ENCODE measurements at places on chromosomes 2 and 18.

- DNase-seq = peak; percentile 64
Measured at GRCh38 chr2:152319822-152320570, 15.0 kb upstream of the FMNL2 start.

DNA sequence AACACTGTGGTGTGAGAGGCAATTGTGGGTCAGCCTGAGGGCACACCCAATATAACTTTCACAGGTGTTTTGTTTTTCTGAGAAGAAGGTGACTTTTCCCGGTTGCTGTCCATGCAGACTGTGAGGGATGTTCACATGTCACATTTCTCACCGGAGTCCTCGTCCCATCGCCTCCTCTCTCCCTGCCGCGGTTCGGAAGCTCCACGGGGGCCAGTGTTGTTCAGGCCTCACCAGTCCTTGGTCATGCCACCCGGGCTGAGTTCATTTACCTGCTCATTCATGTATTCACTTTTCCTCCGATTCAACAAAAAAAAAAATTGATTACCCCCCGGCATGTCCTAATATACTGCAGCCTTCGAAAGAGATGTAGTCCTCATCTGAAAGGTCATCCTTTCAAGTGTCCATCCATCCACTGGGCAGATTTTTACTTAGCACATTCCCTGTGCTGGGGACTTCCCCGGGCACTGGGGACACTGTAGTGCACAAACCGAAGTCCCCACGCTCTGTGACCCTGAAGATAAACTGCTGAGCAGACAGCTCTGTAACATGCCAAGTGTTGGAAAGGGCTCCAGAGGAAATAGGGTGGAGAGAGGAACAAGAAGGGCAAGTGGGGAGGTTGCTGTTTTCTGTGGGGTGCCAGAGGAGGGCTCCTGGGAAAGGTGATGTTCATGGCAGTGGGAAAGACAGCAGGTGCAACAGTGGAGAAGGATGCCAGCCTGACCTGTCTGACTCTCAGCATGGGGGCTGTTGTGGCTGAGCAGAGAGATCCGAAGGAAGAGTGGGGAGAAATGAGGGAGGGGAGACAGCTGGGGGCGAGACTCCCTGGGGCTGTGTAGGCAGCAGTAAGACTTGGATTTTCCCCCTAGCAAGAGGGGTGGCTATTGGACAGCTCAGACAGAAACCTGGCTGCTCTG lies 22.4 kb downstream of the LRRFIP1 start:
- DNase-seq = no peak

- no peak for DNase-seq
Measured at GRCh38 chr18:70190529-70190928, 15.0 kb downstream of the RTTN start.

GRCh38 chr2:127066942-127067341 lies 40.0 kb downstream of the BIN1 start:
- DNase-seq = no peak

DNA sequence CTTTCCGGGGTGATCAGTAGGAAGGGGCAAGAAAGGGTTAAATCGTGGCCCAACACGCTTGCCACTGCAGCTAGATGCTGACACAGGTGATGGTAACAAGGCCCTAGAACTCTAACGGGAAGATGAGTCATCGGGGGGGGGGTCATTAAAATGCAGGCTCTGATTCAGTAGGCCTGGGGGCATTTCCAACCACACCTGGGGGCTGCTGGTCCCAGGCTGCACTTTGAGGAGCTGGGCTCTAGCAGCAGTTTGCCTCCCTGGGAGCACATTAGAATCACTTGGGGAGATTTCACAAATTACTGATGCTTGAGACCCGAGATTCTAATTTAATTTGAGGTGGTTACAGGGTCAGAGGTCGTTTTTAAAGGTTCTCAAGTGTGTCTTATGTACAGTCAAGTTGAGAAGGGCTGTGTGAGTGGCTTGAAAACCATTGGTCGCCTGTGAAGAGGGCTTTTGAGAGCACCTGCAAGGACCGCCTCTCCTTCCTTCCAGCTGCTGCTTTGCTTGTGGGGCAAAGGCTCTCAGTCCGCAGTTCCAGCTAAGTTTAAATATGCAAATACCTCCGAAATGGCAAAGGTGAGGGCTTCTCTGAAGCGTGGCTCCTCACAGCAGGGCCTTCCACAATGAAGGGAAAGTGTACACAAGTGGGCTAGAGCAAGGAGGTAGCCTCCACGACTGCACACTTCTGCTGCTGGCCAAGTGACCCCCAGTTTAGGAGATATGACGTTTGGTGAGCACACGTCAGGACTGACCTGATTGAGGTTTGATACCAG lies 128.0 kb upstream of the MSH6 start:
- no peak for DNase-seq

DNA sequence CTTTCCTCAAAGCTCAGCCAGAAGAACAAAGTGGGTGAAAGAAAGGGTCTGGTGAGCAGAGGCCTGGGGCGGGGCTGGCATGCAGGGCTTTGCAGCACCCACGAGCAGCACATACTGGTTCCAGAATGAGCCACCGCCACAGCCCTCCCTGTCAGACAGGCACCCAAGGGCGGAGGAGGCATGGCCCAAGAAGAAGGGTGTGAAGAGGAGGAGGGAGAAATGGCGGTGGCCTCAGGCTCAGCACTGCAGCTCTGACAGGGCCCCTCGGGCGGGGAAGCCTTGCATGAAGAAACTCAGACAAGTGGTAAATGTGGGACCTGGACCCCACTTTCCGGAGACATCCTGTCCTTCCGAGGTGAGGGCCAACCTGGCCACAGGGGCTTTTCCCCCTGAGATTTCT lies 15.7 kb downstream of the FAM228A start:
- no peak for DNase-seq
